ENCODE measurements at places on chromosomes 13 and 19. TPM values are rescaled to one million over a fixed set of nuclear protein-coding genes. Genes with fewer than 3 reads are reported as not detected.
A peak's percentile ranks its signal among the peaks of the same experiment; 100 is the strongest.

DNA sequence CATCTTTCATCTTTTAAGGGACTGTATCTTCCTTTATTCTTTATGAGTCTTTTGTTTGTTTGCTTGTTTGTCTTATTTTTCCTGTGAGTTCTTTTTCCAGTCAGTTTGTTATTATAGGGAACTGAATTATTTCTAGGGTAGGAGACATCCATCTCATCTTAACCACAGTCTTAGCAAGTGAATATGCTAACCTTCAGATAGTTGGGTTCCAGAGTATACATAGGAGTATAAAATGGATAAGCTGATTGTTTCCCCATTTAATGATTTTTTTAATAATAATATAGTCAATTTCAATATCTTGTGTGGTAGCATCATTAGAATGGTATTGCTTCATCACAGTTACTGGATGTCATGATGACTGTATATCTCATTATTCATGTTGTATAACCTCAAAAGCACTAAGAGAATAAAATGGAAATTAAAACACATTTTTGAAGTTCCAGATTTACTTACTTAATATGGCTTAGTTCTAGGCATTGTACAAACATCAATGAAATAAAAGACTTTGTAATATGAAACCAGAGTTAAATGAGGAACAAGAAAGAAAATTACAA is 33.0 kb downstream of the GPC6 start:
- peaks cover 4% of the 10 kb centered on the region for H3K4me1 ChIP-seq
- no peaks in the 10 kb centered on the region for H3K27me3 ChIP-seq
- DNase-seq = no peak

GRCh38 chr13:110259651-110260050 is 47.3 kb downstream of the COL4A1 start:
- H3K4me3 ChIP-seq = no peak overlapping the region
- peaks cover 35% of the 10 kb centered on the region for H3K4me1 ChIP-seq
- no peaks in the 10 kb centered on the region for H3K27me3 ChIP-seq
- no peak overlapping the region for H3K27ac ChIP-seq
- DNase-seq = no peak
- no peaks in the 10 kb centered on the region for H3K36me3 ChIP-seq

DNA sequence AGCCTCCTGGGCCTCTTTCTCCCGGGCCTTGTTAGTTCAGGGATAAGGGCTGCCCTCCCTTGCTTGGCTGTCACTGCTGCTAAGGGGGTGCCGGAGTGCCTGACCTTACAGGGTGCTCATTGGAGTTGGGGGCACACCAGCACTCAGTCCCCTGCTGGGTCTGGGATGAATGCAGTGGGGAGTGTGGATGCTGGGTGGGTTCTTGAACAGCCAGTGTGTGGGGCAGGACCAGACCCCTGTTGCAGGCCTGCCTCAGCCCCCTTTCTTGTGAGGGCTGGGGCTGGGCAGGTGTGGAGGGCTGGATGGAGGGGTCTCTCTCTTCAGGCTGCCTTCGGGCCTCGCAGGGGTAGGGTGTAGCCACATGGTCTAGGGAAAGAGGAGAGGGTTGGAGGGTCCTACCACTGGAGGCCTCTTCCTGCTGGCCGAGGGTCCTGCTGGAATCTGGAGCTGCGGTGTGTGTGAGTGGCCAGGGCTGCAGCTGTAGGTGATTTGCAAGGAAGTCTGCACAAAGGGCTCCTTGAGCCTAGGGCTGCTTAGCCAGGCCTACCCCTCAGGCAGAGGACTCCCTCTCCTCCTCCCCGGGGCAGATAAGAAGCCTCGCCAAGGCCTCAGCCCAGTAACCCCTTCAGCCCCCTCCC is 3.2 kb downstream of the CEBPA start:
- H3K36me3 ChIP-seq = no peaks in the 10 kb centered on the region
- H3K27ac ChIP-seq = no peak overlapping the region
- DNase-seq = peak; percentile 46
- H3K27me3 ChIP-seq = peaks cover 52% of the 10 kb centered on the region

GRCh38 chr19:10836479-10837330 is 693 bp upstream of the TMED1 start:
- H3K27me3 ChIP-seq = no peaks in the 10 kb centered on the region
- peak overlapping the region; percentile 64 for H3K4me3 ChIP-seq
- no peaks in the 10 kb centered on the region for H3K4me1 ChIP-seq

DNA sequence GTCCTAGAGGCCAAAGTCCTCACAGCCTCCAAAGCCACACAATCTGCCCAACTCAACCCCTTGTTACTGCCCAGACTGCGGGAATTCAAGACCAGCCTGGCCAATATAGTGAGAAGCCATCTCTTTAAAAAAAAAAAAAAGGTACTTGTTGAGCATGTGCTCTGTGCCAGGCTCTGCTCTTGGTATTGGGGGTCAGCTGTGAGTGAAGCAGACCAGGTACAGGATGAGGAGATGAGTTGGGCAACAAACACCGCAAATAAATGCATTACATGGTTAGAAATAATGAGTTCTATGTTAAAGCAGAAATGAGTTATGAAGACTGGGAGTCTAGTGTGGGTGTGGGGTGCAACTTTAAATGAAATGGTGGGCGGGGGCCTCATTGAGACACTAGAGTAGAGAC is 9.9 kb downstream of the GRIK5 start:
- H3K27ac ChIP-seq = no peak overlapping the region
- no peak overlapping the region for H3K4me3 ChIP-seq
- no peaks in the 10 kb centered on the region for H3K27me3 ChIP-seq
- H3K36me3 ChIP-seq = no peaks in the 10 kb centered on the region
- no peak for DNase-seq

GRCh38 chr19:49889687-49890348 is 6.9 kb downstream of the IL4I1 start:
- H3K27ac ChIP-seq = no peak overlapping the region
- H3K36me3 ChIP-seq = no peaks in the 10 kb centered on the region
- peak overlapping the region; percentile 30 for H3K4me3 ChIP-seq
- H3K4me1 ChIP-seq = no peaks in the 10 kb centered on the region
- DNase-seq = peak; percentile 91

- no peaks in the 10 kb centered on the region for H3K4me1 ChIP-seq
- no peaks in the 10 kb centered on the region for H3K36me3 ChIP-seq
- no peak overlapping the region for H3K4me3 ChIP-seq
- peaks cover 46% of the 10 kb centered on the region for H3K27me3 ChIP-seq
- no peak overlapping the region for H3K27ac ChIP-seq
- DNase-seq = no peak
Measured at GRCh38 chr19:15087182-15087581, 5.2 kb downstream of the OR1I1 start.

The ZNF569 gene
- 31.6 TPM for total RNA-seq

The SGCG gene
- total RNA-seq = 0.15 TPM

The TNNI3 gene
- total RNA-seq = 22.2 TPM

The EXOSC5 gene
- 10.3 TPM for total RNA-seq

The DAND5 gene
- 0.07 TPM for total RNA-seq

The OR7A5 gene
- not detected for total RNA-seq

All from neural progenitor cell (in vitro differentiated cells).